NCI-H2081 treated with DMSO at 0.1 percent for 48 hours (cell line): ENCODE measurements at places on chromosomes 2 and 18.

GRCh38 chr2:142037066-142037465, 93.8 kb downstream of the LRP1B start:
- no peak for DNase-seq

GRCh38 chr18:32373995-32374394, 96.7 kb downstream of the GAREM1 start:
- DNase-seq: no peak

GRCh38 chr2:85956646-85957039, 67.9 kb upstream of the ST3GAL5 start:
- DNase-seq: no peak

DNA sequence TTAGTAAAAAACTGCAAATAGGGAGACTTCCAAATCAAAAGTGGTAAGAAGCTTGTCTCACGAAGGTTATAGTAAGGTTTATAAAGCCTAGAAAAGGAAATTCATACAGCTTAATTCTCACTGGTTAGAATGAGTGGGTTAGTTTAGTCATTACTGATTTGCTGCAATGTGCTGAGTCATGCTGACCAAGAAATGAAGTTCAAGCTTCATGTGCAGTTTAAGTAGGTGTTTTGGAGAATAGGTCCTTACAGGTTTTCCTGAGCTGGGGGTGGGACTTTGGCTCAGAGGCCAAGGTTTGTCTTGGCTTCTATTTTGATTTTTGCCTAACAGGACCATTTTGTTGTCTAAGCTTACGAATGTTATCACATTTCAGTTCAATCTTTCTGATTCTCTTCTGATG, 15.1 kb downstream of the CLIP4 start:
- DNase-seq: no peak

- no peak for DNase-seq
These were observed 678.6 kb upstream of the CDH2 start for GRCh38 chr18:28855524-28855923.

- no peak for DNase-seq
These were observed 12.4 kb upstream of the PPP1R1C start for GRCh38 chr2:181973171-181973783.

- DNase-seq: no peak
These were observed 108.1 kb upstream of the SIX2 start for GRCh38 chr2:45117383-45117782.
